ENCODE measurements at places on chromosomes 5 and 9. TPM values are rescaled to one million over a fixed set of nuclear protein-coding genes. Genes with fewer than 3 reads are reported as not detected.

PCAT7 gene
- total RNA-seq: 0.74 TPM

SLC36A2 gene
- not detected for total RNA-seq

CD72 gene
- total RNA-seq: 0.16 TPM

DND1 gene
- total RNA-seq: 0.47 TPM

TRAF1 gene
- 2.7 TPM for total RNA-seq

MCC gene
- total RNA-seq: 0.43 TPM

NUDT12 gene
- total RNA-seq: 1.3 TPM

GMCL2 gene
- total RNA-seq: not detected

All from A549 treated with Hydrocortisone at 1 μM for 4 hours (cell line).